ENCODE measurements at places on chromosomes 16 and 17. TPM values are rescaled to one million over a fixed set of nuclear protein-coding genes. Genes with fewer than 3 reads are reported as not detected.
A peak's percentile ranks its signal among the peaks of the same experiment; 100 is the strongest.

DNA sequence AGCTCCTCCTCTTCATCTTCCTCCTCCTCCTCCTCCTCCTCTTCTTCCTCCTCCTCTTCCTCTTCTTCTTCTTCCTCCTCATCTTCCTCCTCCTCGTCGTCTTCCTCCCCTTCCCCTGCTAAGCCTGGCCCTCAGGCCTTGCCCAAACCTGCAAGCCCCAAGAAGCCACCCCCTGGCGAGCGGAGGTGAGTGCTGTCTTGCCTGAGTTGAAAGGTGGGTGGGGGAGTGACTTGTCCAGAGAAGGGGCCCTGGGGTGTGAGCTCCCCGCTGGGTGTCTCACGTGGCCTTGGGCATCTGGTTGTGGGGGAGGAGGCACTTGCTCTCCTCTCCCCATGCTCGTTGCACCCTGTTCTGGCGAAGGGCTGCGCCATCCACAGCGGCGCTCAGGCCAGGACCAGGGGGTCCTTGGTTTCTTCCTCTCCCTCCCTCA is 8.0 kb downstream of the ELOB start:
- DNase-seq, result no peak

GRCh38 chr16:9381399-9381798 is 290.0 kb downstream of the HAPSTR1 start:
- no peak for DNase-seq

- no peak for DNase-seq
Measured at GRCh38 chr16:56779906-56780305, 50.0 kb downstream of the NUP93 start.

- DNase-seq, result no peak
Measured at GRCh38 chr17:3557768-3558583, at the start of gene TRPV3. TRPV3 (minus strand) TSS chr17:3557812; CDS start chr17:3554850, 2,962 bp downstream.

DNA sequence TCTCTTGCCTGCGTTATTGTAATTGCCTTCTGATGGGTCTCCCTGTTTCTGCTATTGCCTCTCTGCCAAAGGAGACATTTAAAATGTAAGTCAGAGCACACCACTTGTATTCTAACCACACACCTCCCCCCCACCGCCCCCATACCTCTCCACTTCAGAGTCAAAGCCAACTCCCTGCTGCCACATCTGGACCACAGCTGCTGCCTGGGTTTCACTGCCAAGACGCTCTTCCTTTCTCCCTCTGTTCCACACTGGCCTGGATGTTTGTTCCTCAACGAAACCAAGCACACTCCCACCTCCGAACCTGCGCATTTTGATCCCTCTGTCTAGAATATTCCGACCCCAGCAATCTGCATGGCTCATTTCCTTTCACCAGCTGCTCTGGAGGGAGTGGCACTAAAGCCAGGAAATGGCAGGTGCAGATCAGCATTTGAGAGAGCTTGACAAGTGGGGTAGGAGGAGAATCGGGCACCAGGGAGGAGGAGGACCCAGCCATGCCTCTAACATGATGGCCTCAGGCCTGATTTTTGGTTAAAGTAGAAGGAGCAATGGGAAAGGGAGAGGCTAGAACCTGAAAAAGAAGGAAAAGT is 92.4 kb upstream of the HS3ST2 start:
- no peak for DNase-seq

GRCh38 chr17:78414178-78415162 is 36.0 kb downstream of the PGS1 start:
- DNase-seq, result no peak

- DNase-seq, result no peak
Measured at GRCh38 chr16:63774302-63774701, 1347.6 kb downstream of the CDH11 start.

GRCh38 chr16:12406158-12406557 is 397.5 kb downstream of the CPPED1 start:
- no peak for DNase-seq

GRCh38 chr16:28497386-28497785 is 2.9 kb downstream of the APOBR start:
- no peak for DNase-seq

GRCh38 chr17:16991349-16992009 is 19.6 kb upstream of the TNFRSF13B start:
- DNase-seq, result peak; percentile 11

DNA sequence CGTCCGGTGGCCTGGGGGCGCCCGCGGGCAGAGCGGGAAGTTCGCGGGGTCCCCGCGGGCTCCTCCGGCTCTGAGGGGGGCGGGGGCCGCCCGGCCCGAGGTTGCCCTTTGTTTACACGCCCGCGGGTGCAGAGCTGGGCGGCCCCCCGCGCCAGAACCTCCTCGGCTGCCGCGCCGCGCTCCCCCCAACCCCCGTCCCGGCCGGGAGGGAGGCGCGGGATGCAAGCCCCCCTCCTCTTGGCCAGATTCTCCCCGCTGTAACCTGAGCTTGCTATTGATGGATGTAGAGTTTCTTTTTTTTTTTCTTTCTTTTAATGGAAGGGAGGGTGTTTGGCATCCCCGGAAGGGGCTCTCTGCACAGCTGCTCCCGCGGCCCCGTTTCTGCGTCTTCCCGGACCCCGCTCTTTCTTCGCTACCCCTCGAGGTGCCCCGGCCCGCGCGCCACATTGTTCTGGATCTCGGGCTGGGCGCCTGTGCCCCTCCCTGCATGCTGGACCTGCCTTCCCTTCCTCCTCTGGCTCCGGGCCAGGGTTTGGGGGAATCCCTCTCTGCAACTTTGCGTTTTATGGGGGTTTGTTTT is 646 bp downstream of the CBX2 start:
- DNase-seq, result no peak

DNA sequence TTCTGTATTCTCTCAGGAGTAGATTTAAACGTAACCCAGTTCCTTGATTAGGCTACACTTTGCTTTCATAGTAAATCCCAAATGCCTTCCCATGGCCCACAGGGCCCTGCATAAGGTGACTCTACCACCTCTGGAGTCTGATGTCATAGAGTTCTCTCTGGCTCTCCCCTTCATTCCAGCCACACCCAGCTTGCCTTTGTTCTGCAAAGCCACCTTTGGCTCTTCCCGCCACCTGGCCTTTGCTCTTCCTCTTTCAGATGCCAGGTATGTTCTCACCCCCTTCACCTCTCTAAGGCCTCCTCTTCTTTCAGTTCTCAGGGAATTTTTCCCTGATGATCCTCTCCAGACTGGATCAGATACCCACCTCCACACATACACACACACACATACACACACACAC is 141.3 kb upstream of the HSBP1 start:
- no peak for DNase-seq

DNA sequence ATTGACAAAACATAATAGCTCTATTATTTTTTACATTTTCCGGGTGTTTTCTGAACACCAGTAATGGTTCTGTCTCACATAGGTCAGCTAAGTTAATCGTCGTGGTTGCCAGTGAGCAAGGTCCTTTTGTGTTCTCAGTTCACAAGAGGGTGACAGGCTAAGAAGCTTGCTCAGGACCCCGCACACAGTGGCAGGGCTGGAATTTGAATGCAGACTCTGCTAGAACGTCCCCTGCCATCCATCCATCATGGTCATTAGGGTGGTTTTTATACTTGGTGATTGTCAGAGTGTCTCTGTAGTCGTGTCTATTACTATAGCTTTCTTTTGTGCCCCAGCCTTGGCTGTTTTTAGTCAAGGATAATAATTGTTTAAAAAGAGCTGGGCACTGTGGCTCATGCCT is 176.2 kb downstream of the SNX29 start:
- DNase-seq, result no peak

DNA sequence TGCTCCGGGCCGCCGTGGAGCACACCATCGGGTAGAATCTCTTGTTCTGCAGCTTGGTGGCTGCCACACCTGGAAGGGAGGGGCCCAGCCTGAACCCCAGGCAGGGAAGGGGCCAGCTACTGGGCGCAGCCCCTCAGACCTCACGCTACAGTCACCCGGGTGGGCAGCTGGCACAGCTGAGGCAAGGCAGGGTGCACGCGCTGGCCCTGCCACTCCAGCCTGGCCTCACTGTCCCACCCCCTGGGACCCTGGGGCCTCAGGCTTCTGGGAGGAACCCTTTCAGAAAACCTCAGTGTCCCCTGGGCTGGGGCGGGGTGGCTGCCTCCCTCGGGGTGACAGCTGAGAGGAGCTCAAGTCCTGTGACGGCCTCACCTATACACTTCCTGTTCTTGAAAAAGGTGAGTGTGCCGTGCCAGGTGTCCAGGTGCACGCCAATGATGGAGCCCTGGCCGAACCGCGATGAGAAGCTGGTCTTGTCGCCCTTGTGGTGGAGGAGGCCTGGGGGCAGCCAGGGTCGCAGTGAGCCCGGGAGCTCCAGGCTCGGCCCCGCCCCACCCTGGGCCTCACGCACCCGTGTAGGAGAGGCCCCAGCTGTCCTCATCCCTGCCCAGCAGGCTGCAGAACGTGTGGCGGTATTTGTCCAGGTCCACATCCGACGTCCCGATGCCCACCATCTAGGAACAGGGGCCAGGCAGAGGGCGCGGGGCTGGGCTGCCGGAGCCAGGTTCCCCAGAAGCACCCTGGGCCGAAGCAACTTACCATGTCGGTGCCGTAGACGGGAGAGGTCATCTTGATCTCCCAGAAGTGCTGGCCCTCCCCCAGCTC is 4.7 kb upstream of the MRPS34 start:
- DNase-seq, result no peak

The KRT32 gene
- polyA plus RNA-seq, result 0.14 TPM

The MYH11 gene
- polyA plus RNA-seq, result 0.20 TPM

The CIITA gene
- polyA plus RNA-seq, result 0.04 TPM

The SCPEP1 gene
- 66.4 TPM for polyA plus RNA-seq
